H9 (cell line): ENCODE measurements at places on chromosomes 3 and 15. TPM values are rescaled to one million over a fixed set of nuclear protein-coding genes. Genes with fewer than 3 reads are reported as not detected.
A peak's percentile ranks its signal among the peaks of the same experiment; 100 is the strongest.

DNA sequence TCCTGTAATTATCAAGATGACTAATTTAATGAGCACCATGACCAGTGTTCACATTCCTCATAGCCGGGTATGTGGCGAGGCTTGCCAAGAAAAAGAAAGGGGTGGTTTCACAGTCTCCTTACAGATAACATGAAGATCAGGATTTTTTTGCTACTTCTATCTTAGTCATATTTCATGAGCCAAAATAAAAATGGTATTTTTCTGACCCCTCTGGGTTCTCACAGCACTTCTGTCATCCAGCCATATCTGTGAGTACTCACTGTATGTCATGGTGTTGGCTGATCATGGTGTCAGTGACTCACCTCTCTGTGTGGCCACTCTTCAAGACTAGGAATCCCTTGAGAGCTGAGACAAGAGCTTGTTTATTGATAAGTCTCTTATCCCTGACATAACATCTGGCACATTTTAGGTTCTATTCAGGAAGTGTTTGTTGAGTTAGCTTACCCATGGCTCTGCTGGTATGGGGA, 130.5 kb upstream of the LMCD1 start:
- DNase-seq = no peak

DNA sequence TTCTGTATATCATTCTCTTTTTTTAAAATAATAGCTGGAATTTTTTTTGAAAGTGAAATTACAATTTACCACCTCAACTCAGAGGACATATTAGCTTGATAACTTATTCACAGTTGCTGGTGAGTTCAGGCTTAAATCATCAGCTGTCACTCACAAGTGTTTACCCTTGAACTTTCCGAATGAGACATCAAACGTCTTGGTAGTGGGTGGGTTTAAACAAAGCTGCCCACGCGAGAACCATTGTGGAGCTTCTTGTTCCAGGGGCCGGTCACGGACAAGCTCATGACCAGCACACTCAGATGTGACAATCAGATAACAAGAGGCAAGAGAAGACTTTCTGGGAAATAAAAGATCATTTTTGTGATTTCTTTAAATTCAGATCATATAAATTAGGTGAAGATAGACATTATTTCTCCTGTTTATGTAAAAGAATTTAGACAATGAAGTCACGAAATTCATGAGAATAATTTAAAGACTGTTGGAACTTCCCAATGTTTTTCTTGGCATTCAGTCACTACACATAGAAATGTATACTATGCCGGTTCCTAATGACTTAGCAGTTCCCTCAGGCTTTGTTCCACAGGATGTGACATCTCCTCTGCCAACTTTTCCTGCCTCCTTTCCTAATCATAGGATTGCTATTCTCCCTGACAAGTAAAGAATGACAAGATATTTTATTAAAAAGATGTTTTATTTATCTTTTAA, 29.3 kb downstream of the BTD start:
- DNase-seq = no peak

DNA sequence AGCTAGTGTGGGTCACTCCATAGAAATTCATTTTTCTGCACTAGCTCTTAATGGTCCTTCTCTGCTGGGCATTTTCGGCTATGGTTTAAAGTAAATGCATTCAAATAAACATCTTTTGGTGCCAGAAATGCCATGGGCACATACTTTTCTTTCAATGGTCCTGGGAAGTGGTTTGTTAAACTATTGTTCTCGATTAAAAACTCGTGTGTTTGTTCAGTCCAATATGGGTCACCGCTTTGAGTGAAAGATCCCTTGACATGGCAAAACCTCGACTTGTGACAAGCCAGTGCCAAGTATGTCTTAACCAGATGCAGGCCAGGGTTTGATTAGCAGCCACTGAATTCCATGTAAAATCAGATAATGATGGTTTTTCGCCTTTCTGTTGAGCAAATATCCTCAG, 331.9 kb upstream of the WNT5A start:
- DNase-seq = no peak

DNA sequence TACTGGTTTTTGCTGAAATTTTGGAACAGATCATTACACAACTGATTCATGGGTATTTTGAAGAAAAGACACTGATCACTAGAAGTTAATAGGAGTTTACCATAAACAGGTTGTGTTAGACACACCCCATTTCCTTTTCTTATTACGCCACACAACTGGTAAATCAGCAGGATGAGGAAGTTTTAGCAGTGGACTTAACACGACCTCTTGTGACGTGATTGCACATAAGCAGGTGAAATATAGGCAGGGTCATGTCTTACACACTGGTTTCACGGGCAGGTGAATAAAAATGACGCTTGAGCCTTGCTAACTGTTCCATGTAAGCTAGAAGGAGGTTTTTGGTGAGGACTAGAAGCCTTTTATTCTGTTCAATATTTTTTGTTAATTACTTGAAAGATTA, 27.1 kb upstream of the TPRG1 start:
- no peak for DNase-seq

DNA sequence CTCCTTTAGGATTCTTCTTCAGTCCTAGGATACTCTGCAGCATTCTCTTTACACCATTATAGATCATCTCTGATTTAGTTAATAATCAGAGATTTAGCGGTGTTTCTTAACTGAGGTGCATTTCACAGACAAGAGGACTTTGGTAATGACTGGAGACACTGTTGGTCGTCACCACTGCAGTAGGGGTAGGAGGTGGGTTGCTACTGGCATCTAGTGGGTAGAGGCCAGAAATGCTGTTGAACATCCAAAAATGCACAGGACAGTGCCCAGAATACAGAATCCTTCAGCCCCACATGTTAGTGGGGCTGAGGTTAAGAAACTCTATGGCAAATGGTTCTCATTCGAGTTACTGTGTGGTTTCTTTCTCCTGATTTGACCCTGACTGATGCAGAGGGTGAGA, 80.4 kb upstream of the LMCD1 start:
- DNase-seq = no peak

DNA sequence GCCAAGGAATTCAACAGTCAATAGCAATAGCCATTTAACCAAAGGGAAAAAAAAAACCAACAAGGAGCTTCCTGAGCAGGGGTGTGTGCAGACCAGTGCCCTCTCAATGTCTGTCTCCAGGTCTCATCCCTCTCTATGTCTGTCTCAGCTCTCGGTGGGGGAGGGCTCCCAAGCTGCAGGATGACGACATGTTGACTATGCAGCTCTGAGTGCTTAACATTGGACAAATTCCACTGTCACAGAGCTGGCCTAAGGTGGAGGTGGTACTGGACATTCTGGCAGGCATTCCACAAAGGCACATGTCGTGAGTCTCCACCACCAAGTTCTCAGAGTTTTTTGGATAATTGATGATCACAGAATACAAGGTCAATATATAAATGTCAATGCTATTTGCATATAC, 2.0 kb upstream of the CAPN7 start:
- no peak for DNase-seq

- DNase-seq = no peak
Measured at GRCh38 chr3:124557-125179, 71.9 kb upstream of the CHL1 start.

DNA sequence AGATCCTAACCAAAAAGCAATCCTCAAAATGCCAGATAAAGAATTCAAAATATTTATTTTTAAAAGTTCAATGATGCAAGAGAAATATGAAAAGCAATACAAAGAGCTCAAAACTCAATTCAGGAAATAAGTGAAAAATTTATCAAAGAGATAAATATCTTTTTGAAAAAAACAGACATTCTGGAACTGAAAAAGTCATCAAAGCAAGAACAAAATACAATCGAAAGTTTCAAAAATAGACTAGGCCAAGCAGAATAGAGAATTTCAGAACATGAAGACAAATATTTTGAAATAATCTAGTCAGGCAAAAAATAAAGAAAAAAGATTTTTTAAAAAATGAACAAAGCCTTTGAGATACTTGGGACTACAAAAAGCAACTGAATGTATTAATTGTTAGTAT, 83.4 kb upstream of the STT3B start:
- DNase-seq = no peak

- no peak for DNase-seq
Measured at GRCh38 chr3:136512381-136512780, 239.8 kb downstream of the STAG1 start.

DNA sequence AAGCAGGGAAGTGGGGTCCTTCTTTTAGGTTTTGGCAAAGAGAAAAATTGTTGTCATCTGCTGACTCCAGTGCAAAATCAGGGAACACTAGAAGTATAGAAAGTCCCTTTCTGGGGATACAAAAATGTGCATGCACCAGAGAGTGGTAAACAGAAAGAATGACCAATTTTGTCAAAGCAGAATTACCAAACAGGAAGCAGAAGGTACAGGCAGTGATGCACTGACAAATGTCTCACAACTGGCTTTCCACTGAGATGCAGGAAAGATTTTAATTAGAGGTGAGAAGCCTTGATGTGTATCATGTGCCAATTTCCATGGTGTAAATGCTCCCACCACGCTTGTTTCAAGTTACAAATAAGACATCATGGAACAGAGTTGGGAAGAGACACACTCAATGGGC, 66.0 kb downstream of the TRIM69 start:
- no peak for DNase-seq

DNA sequence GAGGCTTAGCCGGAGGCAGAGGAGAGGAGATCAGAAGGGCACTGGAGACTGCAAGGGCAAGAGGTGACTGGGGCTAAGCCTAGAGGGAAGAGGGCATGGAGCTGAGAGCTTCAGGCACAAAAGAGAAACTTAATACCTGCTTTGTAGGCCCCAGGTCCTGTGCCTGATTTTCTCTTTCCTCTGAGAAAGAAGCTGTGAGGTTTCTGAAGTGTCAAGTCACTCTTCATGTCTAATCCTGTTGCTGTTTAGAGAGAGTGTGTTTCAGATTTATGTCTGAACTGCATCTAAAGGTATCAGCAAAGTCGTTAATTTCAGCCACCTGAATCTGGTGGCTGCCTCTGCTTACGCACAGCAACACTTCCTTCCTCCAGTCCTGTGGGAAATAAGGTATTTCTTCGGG, 106.9 kb upstream of the RNU6-1 start:
- no peak for DNase-seq

DNA sequence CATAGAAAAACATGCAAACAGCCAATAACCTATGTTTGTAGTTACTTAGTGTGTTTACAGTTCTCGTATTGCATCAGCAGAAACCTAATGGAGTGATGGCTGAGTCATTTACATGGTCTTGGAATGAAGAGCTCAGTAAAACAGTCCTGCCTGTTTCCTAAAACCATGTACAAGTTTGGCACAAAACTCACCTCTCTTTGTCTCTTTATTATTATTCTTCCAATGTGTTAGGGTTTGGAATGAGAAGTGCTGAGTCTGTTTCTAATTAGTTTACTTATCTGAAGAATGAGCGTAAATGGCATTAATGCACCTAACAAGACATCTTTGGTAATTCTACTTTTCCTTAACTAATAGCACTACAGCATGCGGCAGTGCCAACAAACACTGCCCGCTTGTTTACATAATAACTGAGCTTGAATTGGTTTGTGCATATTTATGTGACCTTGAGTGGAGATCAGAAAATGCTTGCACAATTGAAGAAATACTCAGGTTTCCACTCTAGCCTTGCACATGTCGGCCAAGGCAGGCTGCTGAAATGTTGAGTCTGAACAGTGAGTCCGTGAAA, 385.4 kb upstream of the SEMA6D start:
- no peak for DNase-seq

DNA sequence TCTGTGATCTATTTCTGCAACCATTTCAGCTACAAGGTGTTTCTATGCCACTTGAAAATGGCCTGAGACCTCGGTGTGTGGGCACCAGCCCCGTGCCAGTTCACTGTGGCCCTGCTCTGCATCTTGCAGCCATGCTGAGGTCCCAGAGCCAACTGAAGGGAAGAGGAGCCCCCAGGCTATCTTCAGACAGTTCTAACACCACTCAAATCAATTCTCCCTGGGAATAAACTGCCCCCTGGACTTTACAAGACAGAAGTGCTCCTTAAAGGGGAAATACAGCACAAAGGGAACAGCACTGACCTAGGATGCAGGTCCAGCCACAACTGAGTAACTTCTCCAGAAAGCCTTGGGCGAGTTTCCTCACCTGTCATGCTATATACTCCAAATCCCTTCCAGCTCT, 3.9 kb downstream of the XXYLT1 start:
- no peak for DNase-seq

- no peak for DNase-seq
Measured at GRCh38 chr3:9201266-9201665, 48.2 kb downstream of the SRGAP3 start.

DNA sequence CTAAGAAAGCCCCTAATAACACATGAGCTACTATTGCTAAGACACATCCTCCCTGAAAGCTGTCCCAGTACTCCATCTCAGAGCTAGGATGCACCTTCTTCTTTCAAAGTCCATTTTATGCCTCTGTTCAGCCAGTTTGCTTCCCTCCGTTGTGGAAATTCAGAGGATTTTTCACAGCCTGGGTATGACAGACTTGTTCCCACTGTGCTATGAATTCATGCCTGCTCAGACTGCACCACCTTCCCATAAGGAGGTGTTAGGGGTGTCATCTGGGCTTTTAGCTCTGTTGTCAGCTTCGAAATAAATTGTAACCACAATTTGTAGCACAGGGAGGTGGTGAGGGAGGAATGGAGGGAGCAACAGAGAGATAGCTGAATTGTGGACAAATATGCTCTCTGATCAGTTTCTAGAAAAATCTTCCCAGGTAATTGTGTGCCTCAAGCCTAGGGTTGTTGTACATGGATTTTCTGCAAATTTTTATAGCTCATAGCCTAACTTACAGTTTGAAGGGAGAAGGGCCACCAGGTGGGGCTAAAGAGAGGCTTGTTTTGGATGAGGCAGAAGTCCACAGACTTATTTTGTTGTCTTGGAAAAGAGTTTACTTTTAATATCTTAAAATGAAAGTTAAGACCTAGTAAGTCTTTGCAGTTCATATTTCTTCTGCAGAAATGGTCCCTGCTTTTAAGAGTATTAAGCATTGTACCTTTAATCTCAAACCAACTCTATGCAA, 462.0 kb downstream of the PDCD6IP start:
- DNase-seq = peak; percentile 48

DNA sequence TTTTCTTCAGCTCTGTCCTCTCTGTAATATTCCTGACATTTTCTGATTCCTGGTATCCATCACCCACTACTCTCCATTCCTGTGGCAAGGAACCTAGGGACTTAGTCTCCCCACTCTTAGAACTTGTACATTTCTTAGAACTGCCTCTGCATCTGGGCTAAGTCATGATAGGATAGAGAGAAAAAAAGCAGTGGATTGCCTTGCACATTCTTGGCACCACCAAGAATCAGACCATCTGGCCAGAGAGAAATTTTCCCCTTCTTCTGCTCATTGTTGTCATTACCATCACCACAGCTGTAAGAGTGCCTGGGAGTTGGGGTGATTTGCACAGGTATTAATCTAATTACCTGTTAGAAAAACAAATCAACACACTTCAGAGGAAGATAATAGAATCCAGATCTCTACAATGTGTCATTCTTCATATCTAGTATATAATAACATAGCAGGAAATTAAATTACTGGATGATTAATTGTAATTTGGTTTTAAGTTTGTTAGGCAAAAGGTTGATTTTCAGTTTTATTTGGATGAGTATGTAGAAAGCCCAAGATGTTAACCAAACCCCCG, 264.8 kb upstream of the ZPLD1 start:
- DNase-seq = no peak

- DNase-seq = no peak
Measured at GRCh38 chr15:63915209-63915872, 81.6 kb upstream of the HERC1 start.

- DNase-seq = no peak
Measured at GRCh38 chr3:152266221-152266995, 2.3 kb upstream of the MBNL1 start.

The LRRC31 gene
- not detected in 2 replicates for total RNA-seq

The ARNT2 gene
- total RNA-seq = 9.5 and 10.5 TPM in 2 replicates

The RAB6B gene
- 12.3 and 14.8 TPM in 2 replicates for total RNA-seq

The STRIT1 gene
- total RNA-seq = 0.26 TPM in 1 of 2 replicates, not detected in the other

The IQCB1 gene
- total RNA-seq = 34.6 and 35.8 TPM in 2 replicates

The MESP2 gene
- total RNA-seq = 0.28 TPM in 1 of 2 replicates, not detected in the other

The KCNH8 gene
- total RNA-seq = 3.4 and 3.7 TPM in 2 replicates

The TGM5 gene
- total RNA-seq = not detected in 2 replicates

The NPAP1 gene
- total RNA-seq = 0.04 and 0.07 TPM in 2 replicates

The FOXL2NB gene
- total RNA-seq = 0.31 and 0.55 TPM in 2 replicates

The EMC7 gene
- 55.6 and 61.5 TPM in 2 replicates for total RNA-seq
